Hepatic stellate cell (primary cell): ENCODE measurements at places on chromosomes 4 and X.
A peak's percentile ranks its signal among the peaks of the same experiment; 100 is the strongest.

DNA sequence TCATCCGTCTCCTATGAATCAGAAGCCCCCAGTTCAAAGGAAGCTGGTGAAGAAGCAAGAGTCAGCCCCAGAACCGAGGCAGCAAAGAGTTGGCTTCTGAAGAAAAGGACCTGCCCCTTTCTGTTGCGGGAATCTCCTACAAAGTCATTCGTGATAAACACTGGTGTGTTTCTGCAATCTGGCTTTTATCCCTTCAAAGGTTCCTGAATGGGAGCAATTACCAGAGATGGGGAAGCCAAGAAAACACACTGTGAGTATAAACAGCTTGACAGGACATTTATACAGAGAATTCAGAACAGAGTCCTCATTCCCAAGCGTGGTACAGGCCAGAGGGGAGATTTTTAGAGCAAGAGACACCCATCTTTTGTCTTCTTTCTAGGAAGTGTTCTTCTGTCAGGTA lies 226.8 kb upstream of the LNX1 start:
- DNase-seq, result no peak

- no peak for DNase-seq
Measured at GRCh38 chr4:146159384-146160058, 16.0 kb upstream of the LSM6 start.

DNA sequence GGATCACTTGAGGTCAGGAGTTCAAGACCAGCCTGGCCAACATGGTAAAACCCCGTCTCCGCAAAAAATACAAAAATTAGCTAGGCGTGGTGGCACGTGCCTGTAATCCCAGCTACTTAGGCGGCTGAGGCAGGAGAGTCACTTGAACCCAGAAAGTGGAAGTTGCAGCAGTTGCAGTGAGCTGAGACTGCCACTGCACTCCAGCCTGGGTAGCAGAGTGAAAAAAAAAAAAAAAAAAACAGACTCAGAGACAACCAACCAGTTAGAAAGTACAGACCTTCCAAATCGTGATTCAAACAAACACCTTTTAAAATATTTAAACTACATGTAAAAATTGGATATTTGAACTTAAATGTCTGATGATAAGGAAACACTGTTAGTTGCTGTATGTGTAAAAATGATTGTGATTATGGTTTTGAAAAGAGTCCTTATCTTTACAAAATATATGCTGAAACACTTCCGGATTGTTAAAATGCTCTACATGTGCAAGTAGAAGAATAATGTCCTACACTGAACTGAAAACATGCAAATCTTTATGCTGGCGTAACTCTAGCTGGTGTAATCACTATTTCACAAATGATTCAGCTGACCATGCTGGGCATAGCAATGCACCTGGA lies 37.8 kb downstream of the SH3KBP1 start:
- no peak for DNase-seq

GRCh38 chrX:101219116-101219863 lies at the start of gene DRP2:
TSS of gene DRP2 (plus strand) at chrX:101219786. CDS start at chrX:101231648, 11,862 bp downstream.
- peak; percentile 26 for DNase-seq

DNA sequence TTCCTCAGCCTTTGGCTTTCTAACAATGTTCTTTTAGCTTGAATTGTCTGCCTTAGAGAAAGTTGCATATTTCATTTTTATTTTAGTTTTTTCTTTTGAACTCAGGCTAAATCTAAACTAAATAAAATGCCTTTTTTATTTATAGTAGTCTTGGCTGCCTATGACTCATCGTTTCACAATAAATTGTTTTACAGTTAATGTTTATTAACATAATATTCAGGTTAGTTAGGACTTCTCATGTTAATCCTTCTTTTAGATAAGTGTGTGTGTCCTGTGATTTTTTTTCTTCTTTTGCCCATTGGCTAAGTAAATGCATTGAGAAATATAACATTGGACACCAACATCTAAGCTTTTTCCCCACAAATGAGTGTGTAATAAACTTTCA lies 1.6 kb downstream of the RP2 start:
- DNase-seq, result no peak

GRCh38 chr4:182174979-182175378 lies 68.2 kb upstream of the TENM3 start:
- no peak for DNase-seq

DNA sequence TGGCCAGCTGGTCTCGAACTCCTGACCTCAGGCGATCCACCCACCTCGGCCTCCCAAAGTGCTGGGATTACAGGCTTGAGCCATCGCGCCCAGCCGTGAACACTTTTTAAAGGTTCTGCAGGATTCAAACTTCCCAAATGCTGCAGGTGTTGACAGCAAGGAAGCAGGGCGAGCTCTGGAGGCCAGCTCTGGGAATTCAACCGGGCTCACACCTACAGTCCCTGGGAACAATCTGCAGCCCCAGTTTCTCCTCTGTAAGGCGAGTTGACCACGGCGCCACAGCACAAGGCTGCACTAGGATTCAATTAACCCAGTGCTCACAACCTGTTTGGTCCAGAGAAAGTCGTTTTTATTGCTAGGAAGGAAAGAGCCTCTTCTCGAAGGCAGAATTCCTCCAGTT lies 1.6 kb downstream of the MTNR1A start:
- DNase-seq, result no peak

- DNase-seq, result no peak
Measured at GRCh38 chr4:153292897-153293741, 51.4 kb upstream of the MND1 start.

DNA sequence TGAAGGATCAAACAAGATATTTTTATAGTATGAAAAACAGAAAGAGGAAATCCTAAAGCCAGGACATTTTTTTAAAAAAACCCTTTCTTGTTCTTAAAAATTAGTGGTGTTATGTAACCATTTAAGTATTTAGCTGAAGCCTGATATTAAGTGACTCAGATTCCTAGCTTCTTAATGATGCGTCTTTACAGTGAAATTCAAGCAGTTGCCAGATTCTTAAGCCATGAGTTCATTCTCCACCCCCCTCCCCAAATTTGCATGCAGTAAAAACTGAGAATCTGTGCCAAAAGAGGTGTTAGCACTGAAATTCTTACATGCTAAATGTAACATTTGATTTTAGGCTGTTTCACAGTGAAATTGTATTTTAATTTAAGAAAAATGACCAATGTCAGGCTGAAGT lies 180.8 kb downstream of the RAPGEF2 start:
- peak; percentile 34 for DNase-seq

DNA sequence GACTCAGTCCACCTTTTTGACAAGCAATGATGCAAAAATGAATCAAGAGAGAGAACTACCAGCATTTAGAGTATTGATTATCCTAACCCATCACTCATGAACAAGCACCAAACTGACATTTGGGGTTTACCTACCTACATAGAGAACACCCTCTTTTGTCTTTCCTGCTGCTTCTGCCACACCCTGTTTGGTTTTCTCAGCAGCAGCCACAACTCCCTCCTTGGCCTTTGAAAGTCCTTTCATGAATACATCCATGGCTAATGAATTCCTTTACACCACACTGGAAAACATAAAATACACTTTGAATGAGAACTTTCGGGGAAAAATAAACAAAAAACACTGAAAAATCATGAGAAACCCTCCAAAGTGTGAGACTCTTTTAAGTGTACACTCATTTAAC lies 1.5 kb downstream of the SNCA start:
- no peak for DNase-seq

DNA sequence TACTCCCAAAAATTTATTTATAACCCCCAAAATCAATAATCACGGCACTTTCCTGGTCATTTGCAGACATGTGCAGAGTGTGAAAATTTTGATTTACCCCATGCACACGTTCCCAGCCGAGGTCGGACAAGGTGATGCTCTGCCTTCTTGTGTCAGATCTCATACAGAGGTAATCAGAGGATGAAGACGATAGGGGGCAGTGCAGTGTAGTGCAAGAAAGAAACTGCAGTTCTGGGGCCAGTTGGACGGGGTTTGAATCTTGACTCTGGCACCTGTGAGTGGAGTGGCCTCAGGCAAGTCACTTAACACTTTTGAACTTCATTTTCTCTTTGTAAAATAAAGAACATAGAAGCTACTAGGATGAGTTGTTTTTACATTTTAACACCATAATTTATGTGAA lies 88.4 kb downstream of the FRMPD3 start:
- no peak for DNase-seq

DNA sequence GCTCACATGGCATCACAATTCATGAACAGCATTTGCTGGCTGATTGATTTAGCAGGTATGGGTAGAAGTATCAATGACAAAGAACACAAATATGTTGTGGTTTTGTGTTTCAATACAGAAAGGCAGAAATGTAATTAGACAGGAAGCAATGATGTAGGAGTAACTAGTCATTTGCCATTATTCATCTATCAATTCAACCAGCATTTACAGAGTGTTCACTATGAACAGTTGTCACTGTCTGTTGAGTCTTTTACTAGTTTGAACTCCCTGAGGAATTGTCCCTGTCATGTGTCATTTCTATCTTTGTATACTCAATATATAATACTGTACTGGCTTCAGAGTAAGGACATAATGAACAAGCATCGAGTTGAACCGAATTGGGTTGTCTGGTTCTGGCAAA lies 51.5 kb upstream of the ARHGAP24 start:
- no peak for DNase-seq

DNA sequence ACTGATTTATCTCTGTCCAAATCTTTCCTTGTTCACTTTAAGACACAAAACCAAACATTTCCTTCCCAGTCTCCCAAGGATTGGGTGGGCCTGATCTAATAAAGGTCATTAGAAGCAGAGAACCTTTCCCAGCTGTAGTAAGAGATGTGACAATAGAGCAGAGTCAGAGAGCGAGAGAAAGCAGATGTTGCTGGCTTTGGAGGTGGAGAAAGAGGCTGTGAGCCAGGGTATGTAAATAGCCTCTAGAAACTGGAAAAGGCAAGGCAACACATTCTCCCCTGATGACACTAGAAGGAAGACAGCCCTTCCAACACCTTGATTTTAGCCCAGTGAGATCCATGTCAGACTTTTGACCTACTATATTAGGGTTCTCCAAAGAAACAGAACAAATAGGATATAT lies 337.5 kb upstream of the CASK start:
- no peak for DNase-seq

DNA sequence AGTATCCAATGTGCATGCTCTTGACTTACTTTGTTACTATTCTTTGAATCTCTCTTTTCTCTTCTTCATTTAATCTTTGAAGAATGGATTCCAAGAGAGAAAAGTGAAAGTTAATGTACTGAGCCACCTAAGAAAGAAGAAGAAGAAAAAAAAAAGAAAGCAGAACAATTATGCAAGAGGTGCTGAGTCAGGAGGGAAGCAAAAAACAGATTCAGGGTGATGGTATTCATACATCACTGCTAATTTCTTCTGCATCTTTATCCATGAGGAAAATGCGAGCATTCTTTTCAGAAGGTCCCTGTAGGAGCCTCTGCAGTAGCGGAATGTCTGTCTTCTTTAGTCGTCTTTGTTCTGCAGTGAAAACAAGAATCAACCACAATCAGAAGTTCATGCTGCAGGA lies 43.9 kb downstream of the RASSF6 start:
- no peak for DNase-seq

DNA sequence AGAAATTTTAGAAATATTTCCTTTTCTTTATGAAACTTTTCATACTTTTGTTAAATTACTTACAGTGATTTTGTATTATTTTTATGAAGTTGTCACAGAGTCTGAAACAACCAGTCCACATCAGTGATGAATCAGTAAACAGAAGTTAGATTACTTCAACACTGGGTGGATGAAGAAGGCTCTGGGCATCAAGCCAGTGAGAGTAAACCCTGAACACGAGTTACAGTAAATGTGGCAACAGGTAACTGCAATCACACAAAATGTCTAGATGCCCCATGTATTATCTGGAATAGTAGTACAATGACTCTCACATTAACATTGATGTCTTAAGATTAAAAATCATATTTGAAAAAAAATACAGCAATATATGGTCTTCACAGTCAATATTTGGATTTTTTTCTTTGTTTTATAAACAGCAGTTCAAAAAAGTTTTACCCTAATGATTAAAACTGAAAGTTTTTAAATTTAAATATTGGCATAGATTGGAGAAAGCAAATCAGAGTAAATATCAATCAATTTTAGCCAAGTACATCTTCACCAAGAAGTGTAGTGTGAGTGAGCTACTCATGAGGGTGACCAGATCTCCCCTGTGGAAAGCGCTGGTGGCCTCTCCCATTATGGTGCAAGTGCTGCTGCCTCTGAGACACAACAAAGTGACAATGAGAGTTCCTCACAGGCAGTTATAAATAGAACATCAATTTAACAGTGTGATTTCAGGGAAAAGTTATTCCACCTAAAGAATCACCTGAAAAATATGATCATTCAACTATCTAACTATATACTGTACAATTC lies 63.2 kb upstream of the UGT2B7 start:
- DNase-seq, result no peak

- no peak for DNase-seq
Measured at GRCh38 chrX:24037729-24038128, 10.7 kb upstream of the KLHL15 start.

- DNase-seq, result no peak
Measured at GRCh38 chr4:18540349-18540748, 518.8 kb upstream of the LCORL start.

DNA sequence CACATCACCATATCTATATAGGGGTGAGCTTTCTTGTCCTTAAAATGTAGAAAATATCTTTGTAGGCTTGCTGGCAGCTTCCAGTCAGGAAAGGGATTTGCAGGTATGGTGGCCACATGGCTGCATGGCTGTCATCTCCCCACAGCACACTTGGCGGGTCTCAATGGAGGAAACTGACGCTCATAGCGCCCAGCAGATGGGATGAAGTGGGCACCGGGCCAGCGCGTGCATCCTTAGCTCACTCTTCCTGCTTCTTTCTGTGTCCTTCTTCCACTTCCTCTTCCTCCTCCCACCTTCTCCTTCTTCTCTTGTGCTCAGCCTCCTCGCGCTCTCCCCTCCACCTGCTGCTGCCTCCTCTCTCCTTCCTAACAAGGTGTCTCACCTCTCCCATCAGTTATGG lies 156.2 kb upstream of the PSAPL1 start:
- DNase-seq, result no peak

DNA sequence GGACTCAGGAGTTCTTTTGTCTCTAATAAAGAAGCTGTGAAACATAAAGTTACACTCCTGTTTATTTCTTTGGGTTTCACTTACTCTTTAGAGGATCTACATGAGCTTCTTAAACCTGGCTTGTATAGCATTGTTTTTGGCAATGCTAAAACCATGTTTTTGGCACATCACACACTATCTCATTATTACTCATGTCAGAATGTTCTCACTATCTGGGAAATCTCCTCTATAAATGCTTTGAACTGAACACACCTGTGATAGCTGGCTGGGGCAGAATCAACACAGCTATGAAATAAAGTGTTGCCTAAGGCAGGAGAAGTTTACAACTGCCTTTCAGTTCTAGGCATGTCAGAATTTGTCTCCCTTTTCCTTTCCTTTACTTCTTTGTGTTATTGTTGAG lies 52.6 kb downstream of the SULT1B1 start:
- no peak for DNase-seq

GRCh38 chrX:21645431-21645830 lies 12.7 kb downstream of the KLHL34 start:
- DNase-seq, result no peak
